ENCODE measurements at places on chromosomes 3 and 15.

DNA sequence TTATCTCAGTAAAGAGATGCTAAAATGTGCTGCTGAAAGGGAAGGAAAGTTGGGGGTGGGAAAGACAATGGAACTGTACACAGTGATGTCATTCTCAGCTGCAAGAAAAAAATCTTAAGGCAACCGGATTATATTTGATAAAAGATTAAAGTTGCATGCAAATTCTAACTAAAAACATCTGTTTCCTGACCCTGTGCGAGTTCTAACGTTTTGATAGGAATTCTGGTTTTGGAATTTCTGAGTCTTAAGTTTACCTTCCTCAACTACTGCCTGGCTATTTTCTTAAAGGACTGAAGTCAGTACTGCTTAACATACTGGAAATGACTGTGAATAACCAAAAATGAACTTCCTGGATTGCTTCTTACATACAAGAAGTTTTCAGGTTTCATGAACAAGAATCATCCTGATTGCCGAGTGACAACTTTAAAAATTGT lies 115.5 kb downstream of the SLC25A26 start:
- no peak for DNase-seq

DNA sequence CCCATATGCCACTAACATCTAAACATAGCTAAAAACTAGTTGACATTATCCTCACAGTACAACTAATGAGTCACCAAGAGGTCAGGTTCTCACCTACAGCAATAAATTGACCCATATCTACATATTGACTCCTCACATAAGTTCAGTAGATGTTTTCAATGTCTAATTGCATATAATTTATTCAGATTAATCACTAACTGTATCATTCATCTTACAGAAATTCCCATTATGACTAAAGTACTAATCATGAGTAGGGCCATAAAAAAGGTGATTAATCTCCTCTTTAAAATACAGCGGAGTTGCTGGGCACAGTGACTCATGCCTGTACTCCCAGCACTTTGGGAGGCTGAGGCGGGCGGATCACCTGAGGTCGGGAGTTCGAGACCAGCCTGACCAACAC lies 82.4 kb upstream of the ST3GAL6 start:
- no peak for DNase-seq

- DNase-seq = no peak
Observed at GRCh38 chr3:42117175-42118008, 26.2 kb downstream of the TRAK1 start.

- no peak for DNase-seq
Observed at GRCh38 chr3:189305412-189305811, 133.6 kb downstream of the TPRG1 start.

DNA sequence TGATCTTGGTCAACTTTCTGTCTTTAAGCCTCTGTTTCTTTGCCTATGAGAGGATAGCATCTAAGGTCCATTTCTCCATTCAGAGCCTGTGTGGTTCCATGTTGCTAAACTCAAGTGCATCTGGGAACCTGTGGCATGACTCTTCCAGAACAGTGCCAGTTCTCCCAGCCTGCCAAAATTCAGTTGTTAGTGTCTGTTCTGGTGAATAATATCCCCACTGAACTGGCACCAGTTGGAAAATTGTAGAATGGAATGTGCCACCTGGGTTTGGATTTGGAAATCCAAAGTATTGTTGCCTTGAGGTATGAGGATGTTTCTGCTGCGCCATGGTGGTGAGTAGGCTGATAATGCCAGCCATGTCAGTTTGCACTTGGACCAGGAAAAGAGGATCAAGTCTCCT lies 31.3 kb downstream of the TIMP4 start:
- DNase-seq = no peak

- no peak for DNase-seq
Observed at GRCh38 chr15:79066391-79067071, 24.0 kb downstream of the RASGRF1 start.
